CD4-positive, alpha-beta T cell treated with Interferon alpha-2 for 1 hour (primary cell): ENCODE measurements at places on chromosomes 3 and 15.
A peak's percentile ranks its signal among the peaks of the same experiment; 100 is the strongest.

DNA sequence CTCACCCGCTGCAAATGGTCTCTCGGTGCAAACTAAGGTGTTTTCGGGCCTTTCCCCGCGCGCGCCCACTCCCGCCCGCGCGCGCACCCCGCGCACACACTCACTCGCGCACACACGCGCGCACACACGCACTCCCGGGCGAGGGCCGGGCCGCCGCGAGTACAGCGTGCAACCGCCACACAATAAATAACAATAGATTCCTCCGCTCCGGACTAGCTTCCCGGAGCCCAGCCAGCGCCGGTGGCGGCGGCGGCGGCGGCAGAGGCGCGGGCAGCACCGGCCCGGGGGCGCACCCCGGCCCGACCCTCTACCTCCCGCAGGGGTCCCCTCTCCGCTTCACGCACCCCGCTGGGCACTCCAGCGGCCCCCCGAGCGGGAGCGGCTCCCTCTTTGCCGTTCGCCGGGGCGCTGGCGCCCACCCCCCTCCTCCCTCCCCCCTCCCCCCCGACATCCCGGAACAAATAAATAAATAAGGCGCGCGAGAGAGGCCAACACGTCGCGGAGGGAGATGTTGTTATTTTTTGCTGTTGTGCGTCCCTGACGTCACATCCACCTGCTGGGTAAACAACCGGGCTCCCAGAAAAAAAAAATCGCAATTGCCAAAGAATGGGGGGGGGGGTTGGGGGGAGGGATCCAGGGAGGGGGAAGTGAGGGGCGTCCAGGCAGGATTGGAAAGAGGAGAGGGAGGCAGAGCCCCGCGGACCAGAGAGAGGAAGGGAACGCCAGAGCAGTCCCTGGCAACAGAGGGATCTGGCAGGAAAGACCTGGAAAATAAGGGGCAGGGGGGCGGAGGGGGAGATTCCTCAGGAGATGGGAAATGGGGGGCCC, at the start of gene FOXP1:
FOXP1 (minus strand) TSS at position 163 of the 828 bp plus-strand sequence. CDS start 385,347 bp downstream, outside the sequence.
- peak; percentile 79 for DNase-seq

GRCh38 chr3:71070497-71071463, 512.7 kb downstream of the FOXP1 start:
- DNase-seq: no peak

DNA sequence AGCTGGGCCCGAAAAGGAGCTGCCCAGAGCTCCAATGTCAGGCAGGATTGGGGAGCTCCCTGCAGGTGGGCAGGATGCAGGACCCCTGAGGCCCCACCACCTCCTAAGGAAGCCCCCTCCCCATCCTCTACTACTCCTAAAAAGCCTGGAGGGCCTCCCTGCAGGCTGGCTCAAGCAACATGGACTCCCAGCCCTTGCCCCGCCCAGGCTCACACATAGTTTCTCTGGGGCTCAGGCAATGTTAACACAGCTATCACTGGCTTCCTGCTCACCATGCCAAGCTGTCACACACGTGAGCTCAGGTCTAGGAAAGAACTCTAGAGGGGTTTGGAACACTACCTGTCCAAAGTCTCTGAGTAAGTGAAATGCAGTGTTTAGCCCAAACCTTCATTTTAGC, 65.4 kb upstream of the ZNF148 start:
- DNase-seq: no peak

- no peak for DNase-seq
These were observed 36.9 kb upstream of the TF start for GRCh38 chr3:133709139-133709750.

GRCh38 chr15:33068511-33068990, 126.0 kb downstream of the FMN1 start:
- DNase-seq: no peak

- DNase-seq: no peak
These were observed at the start of gene LINGO1 for GRCh38 chr15:77632534-77633133. Gene LINGO1, minus strand, starts transcription at chr15:77632912. Its CDS starts 597 bp downstream, at chr15:77632315.

DNA sequence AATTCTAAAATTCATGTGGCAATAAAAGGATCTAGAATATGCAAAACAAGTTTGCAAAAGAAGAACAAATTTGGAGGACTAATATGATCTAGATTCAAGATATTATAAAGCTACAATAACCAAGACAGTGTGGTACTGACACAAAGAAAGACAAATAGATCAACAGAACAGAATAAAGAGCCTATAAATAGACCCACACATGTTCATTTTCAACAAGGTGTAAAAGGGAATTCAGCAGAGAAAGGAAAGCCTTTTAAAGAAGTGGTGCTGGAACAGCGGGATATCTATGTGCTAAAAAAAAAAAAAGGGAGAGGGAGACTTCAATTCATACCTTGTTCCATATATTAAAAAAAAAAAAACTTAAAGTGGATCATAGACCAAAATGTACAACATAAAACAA, 149.0 kb downstream of the WDR76 start:
- DNase-seq: no peak

DNA sequence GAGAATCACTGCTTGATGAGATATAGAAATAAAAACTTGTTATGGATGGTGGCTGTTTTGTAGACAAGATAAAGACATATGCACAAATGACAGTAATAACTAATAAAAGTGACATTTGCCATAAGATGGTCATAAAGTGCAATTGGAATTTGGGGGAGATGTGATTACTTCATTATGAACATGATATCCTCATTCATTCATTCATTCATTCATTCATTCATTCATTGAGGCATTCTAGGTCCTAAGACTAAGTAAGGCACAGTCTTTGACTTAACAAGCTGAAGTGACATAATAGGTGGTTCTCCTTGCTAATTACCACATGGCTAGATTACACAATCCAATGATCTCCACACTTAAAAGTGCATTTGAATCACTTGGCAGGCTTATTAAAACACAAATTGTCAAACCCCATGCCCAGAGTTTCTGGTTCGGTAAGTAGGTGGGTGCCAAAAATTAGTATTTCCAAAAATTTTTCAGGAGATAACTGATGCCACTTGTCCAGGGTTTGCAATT, 18.9 kb downstream of the RAP2B start:
- no peak for DNase-seq

DNA sequence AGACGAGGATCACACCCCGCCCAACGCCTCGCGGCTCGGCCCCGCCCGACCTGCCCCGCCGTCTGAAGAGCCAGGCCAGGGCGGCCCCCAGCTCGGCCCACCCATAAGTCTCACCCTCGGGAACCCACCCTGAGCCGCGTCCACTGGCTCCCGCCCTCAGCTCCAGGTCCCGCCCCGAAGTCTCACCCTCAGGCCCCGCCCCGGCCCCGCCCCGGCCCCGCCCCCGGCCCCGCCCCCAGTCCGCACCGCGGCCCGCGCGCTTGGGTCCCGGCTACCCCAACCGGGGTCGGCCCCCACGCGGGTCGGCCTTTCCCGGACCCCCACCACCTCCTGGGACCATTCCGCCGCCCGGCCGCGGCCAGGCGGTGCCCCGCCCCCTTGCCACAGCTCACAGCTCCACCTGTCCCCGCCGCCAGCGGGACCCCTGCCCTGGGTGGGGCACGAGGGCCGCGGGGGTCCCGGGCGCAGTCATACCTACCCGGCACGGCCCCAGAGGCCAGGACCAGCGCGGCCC, 489 bp downstream of the CSPG5 start:
- peak; percentile 17 for DNase-seq

- no peak for DNase-seq
These were observed 290.2 kb upstream of the KCNMB2 start for GRCh38 chr3:178246004-178246403.

GRCh38 chr3:11919390-11919789, 72.7 kb upstream of the TAMM41 start:
- no peak for DNase-seq

DNA sequence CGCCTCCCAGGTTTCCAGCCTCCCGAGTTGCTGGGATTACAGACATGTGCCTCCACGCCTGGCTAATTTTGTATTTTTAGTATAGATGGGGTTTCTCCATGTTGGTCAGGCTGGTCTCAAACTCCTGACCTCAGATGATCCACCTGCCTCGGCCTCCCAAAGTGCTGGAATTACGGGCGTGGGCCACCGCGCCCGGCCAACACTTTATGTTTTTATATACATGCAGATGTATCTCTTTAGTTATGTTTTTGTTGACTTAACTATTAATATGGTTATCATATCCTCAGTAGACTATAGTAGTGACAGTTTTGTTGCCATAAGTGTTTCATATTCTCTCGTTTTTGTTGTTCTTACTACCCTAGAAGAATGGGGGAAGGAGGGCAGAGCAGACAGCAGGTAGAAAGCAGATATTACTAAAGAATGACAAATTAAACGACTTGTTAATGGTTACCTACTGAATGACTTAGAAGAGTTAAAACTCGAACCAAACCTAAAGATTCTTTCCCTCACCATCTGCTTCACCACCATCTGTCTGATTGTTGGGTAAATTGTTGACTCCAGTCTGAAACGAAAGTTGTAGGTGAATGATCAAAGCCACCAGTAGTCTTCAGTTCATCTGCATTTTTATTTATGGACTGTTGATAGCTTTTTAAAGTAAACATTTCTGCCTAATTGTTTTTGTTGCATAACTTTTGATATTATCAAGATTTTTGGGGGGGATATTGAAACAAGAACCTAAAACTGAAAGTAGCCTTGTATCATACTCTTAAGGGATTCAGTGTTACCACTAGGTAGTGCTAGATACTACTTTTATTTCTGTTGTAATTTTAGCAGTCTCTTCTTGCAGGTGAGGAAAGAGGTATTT, 89.3 kb downstream of the RASA2 start:
- no peak for DNase-seq
